ENCODE measurements at places on chromosomes 13 and 19. TPM values are rescaled to one million over a fixed set of nuclear protein-coding genes. Genes with fewer than 3 reads are reported as not detected.

The MIR17HG gene
- total RNA-seq, result 0.66 TPM

GRCh38 chr19:30344446-30345425, 27.4 kb upstream of the ZNF536 start:
- no peak for DNase-seq

The ZNF665 gene
- total RNA-seq, result 1.4 TPM

DNA sequence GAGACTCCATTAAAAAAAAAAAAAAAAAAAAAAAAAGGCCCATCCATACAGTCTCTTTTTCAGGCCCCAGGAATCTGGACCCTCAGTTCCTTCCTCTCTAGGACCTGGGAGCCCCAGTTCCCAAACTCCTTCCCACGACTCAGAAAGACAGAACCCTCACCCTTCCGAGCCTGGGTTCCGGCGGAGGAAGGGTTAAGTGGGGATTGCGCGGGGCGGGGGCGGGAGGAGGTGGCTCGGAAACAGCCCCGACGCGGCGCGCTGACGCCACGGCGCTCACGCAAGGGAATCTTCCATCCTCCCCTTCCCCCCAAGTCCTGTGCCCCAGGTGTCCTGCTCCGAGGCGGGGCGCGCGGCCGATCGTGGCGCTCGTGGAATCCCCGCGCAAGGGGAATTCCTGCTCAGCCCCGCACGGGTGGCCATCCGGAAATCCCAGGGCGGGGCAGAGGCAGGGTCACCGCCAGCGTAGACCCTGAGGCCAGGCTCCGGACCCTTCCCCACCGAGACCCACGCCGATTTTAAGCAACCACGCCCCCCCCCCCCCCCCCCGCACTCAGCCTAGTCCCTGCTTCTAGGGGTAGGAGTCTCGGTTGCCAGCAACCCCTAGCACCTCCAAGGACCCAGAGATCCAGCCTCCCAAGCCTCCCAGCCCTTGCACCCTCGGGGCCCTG, 659 bp downstream of the NFKBID start:
- H3K36me3 ChIP-seq, result no peaks in the 10 kb centered on the region
- H3K27me3 ChIP-seq, result no peaks in the 10 kb centered on the region
- peak; percentile 83 for DNase-seq
- peak overlapping the region; percentile 78 for H3K4me3 ChIP-seq

The RASL11A gene
- total RNA-seq, result 1.8 TPM

GRCh38 chr13:86731987-86732386, 932.8 kb upstream of the SLITRK6 start:
- H3K27ac ChIP-seq, result no peak overlapping the region
- no peaks in the 10 kb centered on the region for H3K36me3 ChIP-seq
- H3K27me3 ChIP-seq, result no peaks in the 10 kb centered on the region
- no peak overlapping the region for H3K4me3 ChIP-seq
- H3K4me1 ChIP-seq, result no peaks in the 10 kb centered on the region
- no peak for DNase-seq

The GRK1 gene
- 0.09 TPM for total RNA-seq

The SLITRK6 gene
- total RNA-seq, result 0.38 TPM

- H3K4me1 ChIP-seq, result no peaks in the 10 kb centered on the region
- no peak overlapping the region for H3K4me3 ChIP-seq
- no peak overlapping the region for H3K27ac ChIP-seq
- H3K36me3 ChIP-seq, result no peaks in the 10 kb centered on the region
- DNase-seq, result no peak
- H3K27me3 ChIP-seq, result no peaks in the 10 kb centered on the region
Observed at GRCh38 chr19:9354651-9355050, 8.2 kb upstream of the ZNF177 start.

The KLK7 gene
- total RNA-seq, result not detected

- H3K4me1 ChIP-seq, result peaks cover 48% of the 10 kb centered on the region
- H3K27me3 ChIP-seq, result no peaks in the 10 kb centered on the region
- no peak overlapping the region for H3K27ac ChIP-seq
Observed at GRCh38 chr13:46555722-46556417, 2.9 kb downstream of the LRCH1 start.

- H3K4me3 ChIP-seq, result no peak overlapping the region
- DNase-seq, result no peak
- no peaks in the 10 kb centered on the region for H3K27me3 ChIP-seq
- H3K36me3 ChIP-seq, result no peaks in the 10 kb centered on the region
- no peak overlapping the region for H3K27ac ChIP-seq
Observed at GRCh38 chr13:43802511-43802910, 15.7 kb upstream of the ENOX1 start.

The AKT1S1 gene
- total RNA-seq, result 44.4 TPM

The ANGPTL4 gene
- total RNA-seq, result 83.5 TPM

The TSHZ3 gene
- total RNA-seq, result 2.1 TPM

The GNG8 gene
- total RNA-seq, result not detected

The C13orf42 gene
- not detected for total RNA-seq

- no peak overlapping the region for H3K27ac ChIP-seq
- no peak for DNase-seq
- H3K4me1 ChIP-seq, result no peaks in the 10 kb centered on the region
Observed at GRCh38 chr19:6717441-6717971, 2.9 kb downstream of the C3 start.

DNA sequence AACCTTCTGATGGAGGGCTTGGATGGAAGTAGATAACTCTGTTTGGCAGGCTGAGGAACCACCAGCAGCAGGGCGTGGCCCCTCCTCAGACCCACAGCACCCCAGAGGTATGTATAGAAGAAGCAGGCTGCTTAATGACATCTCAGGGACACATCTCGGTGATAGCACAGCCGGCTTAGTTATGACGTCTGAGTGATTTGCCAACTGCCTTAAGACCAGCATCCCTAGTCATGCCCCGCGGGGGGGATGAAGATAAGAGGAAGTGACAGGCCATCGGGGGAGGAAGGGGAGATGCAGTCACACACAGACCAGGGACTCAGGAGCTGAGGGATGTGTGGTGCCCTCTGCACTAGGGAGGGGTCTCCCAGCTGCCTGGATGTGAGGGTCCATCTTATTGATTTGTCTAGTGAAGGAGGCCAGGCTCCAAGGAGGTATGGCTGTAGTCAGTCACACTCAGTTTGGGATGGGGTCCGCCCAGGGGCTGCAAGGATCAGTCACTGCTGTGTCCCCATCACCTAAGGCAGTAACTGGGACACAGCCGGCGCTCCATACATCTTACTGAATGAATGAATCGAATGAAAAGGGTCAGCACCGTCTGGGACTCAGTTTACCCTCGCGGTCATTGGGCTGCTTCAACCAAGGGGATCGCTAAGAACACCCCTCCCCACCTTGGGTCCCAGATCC, 19.2 kb upstream of the ERCC1 start:
- H3K27me3 ChIP-seq, result no peaks in the 10 kb centered on the region
- peak overlapping the region; percentile 49 for H3K4me3 ChIP-seq
- H3K4me1 ChIP-seq, result peaks cover 33% of the 10 kb centered on the region
- peak overlapping the region; percentile 76 for H3K27ac ChIP-seq
- peak; percentile 50 for DNase-seq
- no peaks in the 10 kb centered on the region for H3K36me3 ChIP-seq

DNA sequence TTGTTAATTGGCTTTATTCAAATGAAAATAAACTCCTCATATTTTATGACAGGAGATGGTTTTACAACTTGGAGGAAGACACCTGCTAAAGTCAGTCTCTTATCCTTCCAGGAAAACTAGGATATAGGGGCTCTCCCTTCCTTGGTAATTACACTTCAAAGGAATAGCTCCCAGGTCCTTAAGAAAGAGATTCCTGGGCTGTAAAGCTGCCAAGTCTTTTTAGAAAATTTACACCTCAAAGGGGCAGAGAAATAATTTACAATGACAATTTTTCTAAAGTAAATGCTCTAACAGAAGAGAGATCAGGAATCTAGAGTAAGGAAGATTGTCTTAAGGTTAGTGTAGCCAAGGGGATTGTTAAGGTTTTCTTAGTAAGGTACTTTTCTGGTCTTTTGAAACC, 1359.0 kb downstream of the OLFM4 start:
- H3K36me3 ChIP-seq, result no peaks in the 10 kb centered on the region
- DNase-seq, result no peak
- H3K27me3 ChIP-seq, result no peaks in the 10 kb centered on the region
- no peak overlapping the region for H3K27ac ChIP-seq
- no peak overlapping the region for H3K4me3 ChIP-seq

GRCh38 chr13:101739382-101740178, 287.1 kb downstream of the ITGBL1 start:
- H3K4me3 ChIP-seq, result no peak overlapping the region
- no peaks in the 10 kb centered on the region for H3K4me1 ChIP-seq
- no peak for DNase-seq
- no peak overlapping the region for H3K27ac ChIP-seq
- no peaks in the 10 kb centered on the region for H3K36me3 ChIP-seq

The YJEFN3 gene
- total RNA-seq, result 2.2 TPM

- H3K4me1 ChIP-seq, result no peaks in the 10 kb centered on the region
- H3K27me3 ChIP-seq, result no peaks in the 10 kb centered on the region
- DNase-seq, result no peak
- no peaks in the 10 kb centered on the region for H3K36me3 ChIP-seq
- no peak overlapping the region for H3K27ac ChIP-seq
- no peak overlapping the region for H3K4me3 ChIP-seq
Observed at GRCh38 chr19:5156231-5156986, 184.2 kb downstream of the PTPRS start.

The CTXN1 gene
- 0.18 TPM for total RNA-seq

GRCh38 chr13:26973295-26973694, 198.3 kb downstream of the USP12 start:
- no peak overlapping the region for H3K27ac ChIP-seq
- no peaks in the 10 kb centered on the region for H3K27me3 ChIP-seq
- H3K4me1 ChIP-seq, result no peaks in the 10 kb centered on the region
- H3K36me3 ChIP-seq, result no peaks in the 10 kb centered on the region

The PEAK3 gene
- total RNA-seq, result 0.16 TPM

The WDR87 gene
- total RNA-seq, result not detected

The RNF17 gene
- total RNA-seq, result not detected

The S1PR4 gene
- 0.85 TPM for total RNA-seq

- no peak for DNase-seq
- H3K4me1 ChIP-seq, result no peaks in the 10 kb centered on the region
- H3K36me3 ChIP-seq, result no peaks in the 10 kb centered on the region
- H3K27ac ChIP-seq, result no peak overlapping the region
Observed at GRCh38 chr19:2869618-2870017, 2.5 kb downstream of the ZNF556 start.

GRCh38 chr19:7677669-7678311, 900 bp downstream of the MCEMP1 start:
- H3K4me1 ChIP-seq, result no peaks in the 10 kb centered on the region
- H3K27me3 ChIP-seq, result no peaks in the 10 kb centered on the region
- H3K36me3 ChIP-seq, result peaks cover 9% of the 10 kb centered on the region
- no peak for DNase-seq
- H3K4me3 ChIP-seq, result no peak overlapping the region

GRCh38 chr13:107681600-107681999, 533.7 kb downstream of the LIG4 start:
- no peak overlapping the region for H3K4me3 ChIP-seq
- H3K27me3 ChIP-seq, result no peaks in the 10 kb centered on the region
- H3K27ac ChIP-seq, result no peak overlapping the region
- no peaks in the 10 kb centered on the region for H3K36me3 ChIP-seq
- no peaks in the 10 kb centered on the region for H3K4me1 ChIP-seq
- DNase-seq, result no peak

The KLHL1 gene
- 0.06 TPM for total RNA-seq

The ZNF534 gene
- total RNA-seq, result 0.12 TPM

- no peaks in the 10 kb centered on the region for H3K36me3 ChIP-seq
- H3K27me3 ChIP-seq, result no peaks in the 10 kb centered on the region
- peak overlapping the region; percentile 78 for H3K27ac ChIP-seq
- peak overlapping the region; percentile 96 for H3K4me3 ChIP-seq
Observed at GRCh38 chr19:1172353-1173158, 1.5 kb downstream of the SBNO2 start.

DNA sequence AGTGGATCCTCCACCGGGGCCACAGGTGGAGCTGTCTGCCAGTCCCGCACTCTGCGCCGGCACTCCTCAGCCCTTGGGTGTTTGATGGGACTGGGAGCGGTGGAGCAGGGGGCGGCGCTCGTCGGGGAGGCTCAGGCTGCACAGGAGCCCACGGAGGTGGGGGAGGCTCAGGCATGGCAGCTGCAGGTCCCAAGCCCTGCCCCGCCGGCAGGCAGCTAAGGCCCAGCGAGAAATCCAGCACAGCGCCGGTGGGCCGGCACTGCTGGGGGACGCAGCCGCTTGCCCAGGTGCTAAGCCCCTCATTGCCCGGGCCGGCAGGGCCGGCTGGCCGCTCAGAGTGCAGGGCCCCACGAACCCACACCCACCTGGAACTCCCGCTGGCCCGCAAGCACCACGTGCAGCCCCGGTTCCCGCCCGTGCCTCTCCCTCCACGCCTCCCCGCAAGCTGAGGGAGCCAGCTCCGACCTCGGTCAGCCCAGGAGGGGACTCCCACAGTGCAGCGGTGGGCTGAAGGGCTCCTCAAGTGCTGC, 286.4 kb downstream of the RBM26 start:
- H3K4me3 ChIP-seq, result no peak overlapping the region
- no peaks in the 10 kb centered on the region for H3K27me3 ChIP-seq
- no peaks in the 10 kb centered on the region for H3K4me1 ChIP-seq
- no peak overlapping the region for H3K27ac ChIP-seq
- no peaks in the 10 kb centered on the region for H3K36me3 ChIP-seq

The KLK15 gene
- total RNA-seq, result not detected
